HepG2 (cell line): ENCODE measurements at places on chromosomes 5 and 9.

GRCh38 chr9:127779136-127779981, 893 bp upstream of the SH2D3C start:
- H3K27me3 ChIP-seq = peaks cover 39% of the 10 kb centered on the region; the same call in 2 of the 3 replicates
- peaks cover 25% of the 10 kb centered on the region for H3K4me1 ChIP-seq
- H3K27ac ChIP-seq = no peak overlapping the region

GRCh38 chr9:110767559-110768063, 99.0 kb downstream of the MUSK start:
- no peaks in the 10 kb centered on the region for H3K4me1 ChIP-seq
- H3K27me3 ChIP-seq = no peaks in the 10 kb centered on the region
- no peak overlapping the region for H3K4me3 ChIP-seq
- no peak overlapping the region for H3K27ac ChIP-seq

- H3K27me3 ChIP-seq = no peaks in the 10 kb centered on the region; the same call in 2 of the 3 replicates
- peak; percentile 58 for DNase-seq
- no peaks in the 10 kb centered on the region for H3K4me1 ChIP-seq
- H3K27ac ChIP-seq = no peak overlapping the region
- H3K36me3 ChIP-seq = no peaks in the 10 kb centered on the region
Measured at GRCh38 chr5:69024241-69024651, 69.6 kb upstream of the SLC30A5 start.

- H3K27ac ChIP-seq = no peak overlapping the region
- peaks cover 48% of the 10 kb centered on the region; the same call in 2 of the 3 replicates for H3K36me3 ChIP-seq
- no peak for DNase-seq
- H3K4me1 ChIP-seq = peaks cover 23% of the 10 kb centered on the region
Measured at GRCh38 chr9:127809540-127810377, 7.1 kb downstream of the FPGS start.

- DNase-seq = no peak
- peaks cover 10% of the 10 kb centered on the region for H3K4me1 ChIP-seq
- peak overlapping the region; percentile 72 for H3K4me3 ChIP-seq
- H3K27me3 ChIP-seq = peaks cover 38% of the 10 kb centered on the region
- no peaks in the 10 kb centered on the region for H3K36me3 ChIP-seq
- H3K27ac ChIP-seq = no peak overlapping the region
Measured at GRCh38 chr9:96217294-96217707, 84.7 kb downstream of the HSD17B3 start.

GRCh38 chr9:38333047-38333446, 59.5 kb upstream of the ALDH1B1 start:
- no peaks in the 10 kb centered on the region for H3K36me3 ChIP-seq
- no peak for DNase-seq
- no peaks in the 10 kb centered on the region for H3K4me1 ChIP-seq
- H3K4me3 ChIP-seq = no peak overlapping the region
- H3K27me3 ChIP-seq = peaks cover 20% of the 10 kb centered on the region; the same call in 1 of the 3 replicates
- H3K27ac ChIP-seq = no peak overlapping the region

GRCh38 chr9:80995759-80996158, 693.6 kb downstream of the TLE1 start:
- H3K36me3 ChIP-seq = no peaks in the 10 kb centered on the region
- no peaks in the 10 kb centered on the region for H3K27me3 ChIP-seq
- no peak overlapping the region for H3K27ac ChIP-seq
- no peaks in the 10 kb centered on the region for H3K4me1 ChIP-seq

DNA sequence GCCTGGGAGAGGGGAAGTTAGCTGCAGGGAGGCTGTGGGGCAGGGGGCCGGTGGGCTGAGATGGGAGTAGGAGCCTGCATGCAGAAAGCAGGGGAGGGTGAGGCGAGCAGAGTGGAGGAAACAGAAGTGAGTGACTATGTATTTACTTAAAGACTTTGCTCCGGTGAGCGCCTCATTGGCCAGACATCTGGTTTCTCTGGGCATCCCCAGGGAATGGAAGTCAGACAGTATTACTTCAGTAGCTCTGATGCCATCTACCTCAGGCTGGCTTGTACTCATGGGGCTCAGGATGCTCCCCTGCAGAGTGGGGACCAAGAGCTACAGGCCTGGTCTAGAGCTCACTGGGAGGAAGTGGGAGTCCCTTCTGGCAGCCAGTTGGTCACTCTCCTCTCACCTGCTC, 78.2 kb upstream of the ARAP3 start:
- H3K4me3 ChIP-seq = no peak overlapping the region
- no peak overlapping the region for H3K27ac ChIP-seq
- no peak for DNase-seq

DNA sequence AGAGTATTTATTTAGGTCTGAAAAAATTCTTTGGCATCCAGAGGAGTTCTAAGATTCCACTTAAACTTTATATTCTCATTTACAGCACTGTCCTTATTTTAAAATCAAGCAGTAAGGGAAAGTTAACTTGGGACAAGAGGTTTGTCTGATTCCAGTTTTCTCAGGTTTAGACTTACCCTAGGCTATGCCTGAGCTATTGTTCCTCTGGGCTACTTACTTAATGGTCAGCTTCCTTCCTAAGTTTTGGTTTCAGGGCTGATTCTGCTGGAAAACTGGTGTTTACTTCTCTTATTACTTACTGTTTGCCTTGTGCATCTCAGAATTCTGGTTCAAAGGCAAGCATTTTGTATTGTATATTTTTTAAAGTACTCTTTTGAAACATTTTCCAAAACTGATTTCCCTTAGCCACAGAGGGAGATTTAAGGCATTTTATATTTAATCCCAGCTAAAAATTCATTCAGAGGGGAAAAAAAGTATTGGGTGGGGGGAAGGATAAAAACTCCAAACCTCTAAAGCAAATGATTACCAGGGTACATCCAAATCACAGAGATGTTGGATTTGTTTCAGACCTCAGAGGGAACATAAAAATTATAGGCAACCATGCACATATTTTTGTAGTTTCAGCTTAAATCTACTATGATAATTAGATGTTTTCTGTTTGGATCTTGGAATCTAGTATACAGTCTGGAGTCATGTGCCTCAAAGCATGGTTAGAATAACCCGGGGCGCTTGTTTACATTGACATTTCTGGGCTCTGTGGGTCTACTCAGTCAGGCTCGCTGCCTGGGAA, 290.0 kb downstream of the ARHGAP26 start:
- H3K4me3 ChIP-seq = no peak overlapping the region
- H3K27ac ChIP-seq = no peak overlapping the region
- peaks cover 13% of the 10 kb centered on the region; the same call in 1 of the 3 replicates for H3K36me3 ChIP-seq
- no peaks in the 10 kb centered on the region for H3K27me3 ChIP-seq
- no peaks in the 10 kb centered on the region for H3K4me1 ChIP-seq

- DNase-seq = no peak
- peaks cover 1% of the 10 kb centered on the region; the same call in 1 of the 2 replicates for H3K27me3 ChIP-seq
- no peak overlapping the region for H3K4me3 ChIP-seq
- no peak overlapping the region for H3K27ac ChIP-seq
- H3K36me3 ChIP-seq = no peaks in the 10 kb centered on the region
Measured at GRCh38 chr5:38716516-38716915, 129.3 kb upstream of the OSMR start.

- no peak overlapping the region for H3K4me3 ChIP-seq
- peaks cover 49% of the 10 kb centered on the region for H3K27me3 ChIP-seq
- no peak overlapping the region for H3K27ac ChIP-seq
- no peaks in the 10 kb centered on the region for H3K4me1 ChIP-seq
- no peak for DNase-seq
Measured at GRCh38 chr5:2705861-2706260, 45.6 kb downstream of the IRX2 start.

DNA sequence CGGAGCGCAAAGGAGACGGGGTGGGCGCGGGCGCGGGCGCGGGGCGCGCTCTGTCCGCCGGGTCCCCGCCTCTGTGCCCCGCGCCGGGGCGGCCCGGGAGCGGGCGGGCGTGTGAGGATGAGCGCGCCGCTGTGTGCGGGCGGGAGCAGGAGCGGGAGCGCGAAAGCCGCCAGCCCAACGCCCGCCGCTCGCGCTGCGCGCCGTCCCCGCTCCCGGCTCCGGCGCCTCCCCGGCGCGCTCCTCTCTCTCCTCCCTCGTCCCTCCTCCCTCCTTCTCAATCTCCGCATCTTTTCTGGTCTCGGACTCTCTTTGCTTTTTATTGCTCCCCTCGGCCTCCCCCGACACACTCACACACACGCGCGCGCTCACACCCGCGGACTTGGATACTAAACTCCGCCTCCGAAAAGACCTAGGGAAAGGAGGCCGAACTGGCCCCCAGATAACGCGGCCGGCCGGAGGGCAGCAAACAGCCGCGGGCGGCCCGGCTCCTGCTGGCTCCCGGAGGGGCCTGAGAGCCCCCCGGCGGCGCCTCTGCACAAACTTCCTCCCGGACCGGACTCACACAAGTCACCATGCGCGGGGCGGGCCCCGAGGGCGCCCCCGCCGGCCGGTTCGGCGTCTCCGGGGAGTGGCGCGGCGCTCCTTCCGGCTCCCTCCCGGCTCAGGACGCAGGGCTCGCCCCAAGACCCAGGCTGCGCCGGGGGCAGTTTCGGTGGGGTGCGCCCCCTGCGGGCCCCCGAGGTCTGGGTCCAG, at the start of gene FIBCD1:
Gene FIBCD1, minus strand, starts transcription at position 596 of the 753 bp plus-strand sequence. CDS start 640 bp downstream, outside the sequence.
- peaks cover 44% of the 10 kb centered on the region for H3K4me1 ChIP-seq
- no peak for DNase-seq
- H3K27ac ChIP-seq = no peak within 1 kb of the TSS
- peaks cover 11% of the 10 kb centered on the region for H3K27me3 ChIP-seq
- no peaks in the 10 kb centered on the region for H3K36me3 ChIP-seq

DNA sequence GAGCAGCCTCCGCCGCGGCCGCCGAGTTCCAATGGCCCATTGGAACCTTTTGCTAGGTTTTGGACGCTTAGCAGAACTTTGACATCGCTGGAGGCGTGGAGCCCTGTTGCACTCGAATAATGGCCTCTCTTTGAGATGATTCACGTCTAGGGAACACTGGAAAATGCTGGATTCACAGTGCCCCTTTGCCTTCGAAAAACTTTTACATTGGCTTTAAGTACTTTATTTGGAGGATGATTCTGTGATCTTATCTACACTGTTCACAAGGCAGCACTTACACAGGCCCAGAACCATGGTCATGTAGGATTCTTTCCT, 536 bp upstream of the PPIC start:
- no peaks in the 10 kb centered on the region for H3K27me3 ChIP-seq
- H3K27ac ChIP-seq = no peak overlapping the region
- no peak for DNase-seq
- H3K4me3 ChIP-seq = peak overlapping the region; percentile 73
- no peaks in the 10 kb centered on the region for H3K36me3 ChIP-seq
- H3K4me1 ChIP-seq = peaks cover 21% of the 10 kb centered on the region

GRCh38 chr5:111731638-111732037, 25.4 kb downstream of the NREP start:
- H3K27me3 ChIP-seq = no peaks in the 10 kb centered on the region
- no peak for DNase-seq
- peaks cover 65% of the 10 kb centered on the region for H3K4me1 ChIP-seq
- H3K4me3 ChIP-seq = no peak overlapping the region
